Left renal cortex interstitium (tissue), 4 donors: ENCODE measurements at places on chromosomes 5 and 9. TPM values are rescaled to one million over a fixed set of nuclear protein-coding genes. Genes with fewer than 3 reads are reported as not detected.
A peak's percentile ranks its signal among the peaks of the same experiment; 100 is the strongest.

DMGDH gene
- 25.2 TPM for polyA plus RNA-seq

SSNA1 gene
- polyA plus RNA-seq: 44.5 TPM

SPOCK1 gene
- polyA plus RNA-seq: 11.5 TPM

CLINT1 gene
- 110 TPM for polyA plus RNA-seq

ROPN1L gene
- 1.2 TPM for polyA plus RNA-seq

DNA sequence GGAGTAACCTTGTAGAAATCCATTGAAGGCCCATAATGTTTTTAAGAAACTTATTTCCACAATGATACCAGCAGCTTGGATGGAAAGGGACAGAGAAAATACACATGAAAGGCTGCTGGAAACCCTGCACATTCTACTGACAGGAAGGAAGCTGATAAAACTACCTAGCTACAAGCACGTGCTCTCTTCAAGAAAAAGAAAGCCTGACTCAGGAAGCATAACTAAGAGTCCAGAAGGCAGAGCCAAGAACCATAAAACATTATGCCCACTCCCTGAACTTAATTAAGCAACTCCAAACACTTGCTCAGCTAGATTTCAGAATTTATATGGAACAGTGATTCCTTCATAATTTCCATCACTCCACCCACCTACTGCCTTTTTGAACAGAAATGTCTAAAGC is 430.8 kb downstream of the SEMA5A start:
- no peak for DNase-seq

GRCh38 chr5:150560401-150561191 is 52.7 kb downstream of the NDST1 start:
- DNase-seq: peak; percentile 63

DNA sequence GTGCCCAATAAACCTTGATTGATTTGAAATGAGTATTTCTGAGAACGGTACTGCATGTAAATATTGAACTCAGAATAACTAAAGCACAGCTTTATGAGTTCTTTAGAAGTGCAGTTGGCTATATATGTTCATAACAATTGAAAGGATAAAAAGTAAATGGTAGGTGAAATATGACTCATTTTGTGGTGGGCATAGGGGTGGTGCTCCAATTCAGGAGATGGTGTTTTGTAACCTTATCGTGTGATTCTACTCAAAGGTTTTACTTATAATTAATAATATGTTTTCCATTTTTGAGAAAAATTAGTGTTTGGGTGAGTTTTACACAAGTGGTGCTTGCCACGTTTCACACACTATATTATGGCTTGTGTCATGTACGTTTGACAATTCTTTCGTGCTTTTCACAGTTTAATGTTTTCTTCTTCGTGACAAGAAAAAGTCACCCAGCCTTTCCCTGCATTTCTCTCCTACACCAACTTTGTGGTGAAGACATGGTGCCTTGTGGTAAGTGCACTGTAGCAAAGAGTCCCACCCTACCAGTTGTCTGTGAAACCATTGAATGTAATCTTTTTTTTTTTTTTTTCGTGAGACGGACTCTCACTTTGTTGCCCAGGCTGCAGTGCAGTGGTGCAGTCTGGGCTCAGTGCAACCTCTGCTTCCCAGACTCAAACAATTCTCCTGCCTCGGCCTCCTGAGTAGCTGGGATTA is 492.5 kb upstream of the SGCD start:
- DNase-seq: no peak

GRCh38 chr5:31918739-31919138 is 255.4 kb downstream of the GOLPH3 start:
- DNase-seq: no peak

DNA sequence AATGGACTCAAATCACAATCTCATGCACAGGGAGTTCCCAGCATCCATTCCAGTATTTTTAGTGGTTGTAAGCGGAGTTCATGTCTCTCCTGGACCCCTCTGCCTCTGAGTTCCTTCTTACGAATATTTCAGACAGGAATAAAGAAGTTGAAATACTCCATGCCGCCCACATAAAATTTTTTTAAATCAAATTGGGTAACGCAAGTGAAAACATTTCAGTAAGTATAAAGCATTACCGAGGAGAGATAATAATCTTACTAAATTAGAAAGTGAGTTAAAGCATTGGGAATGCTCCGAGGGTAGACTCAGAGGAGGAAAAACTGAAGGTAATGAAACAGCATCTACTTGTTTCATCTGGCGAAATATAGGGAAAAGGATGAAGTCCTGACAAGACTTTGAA is 317.6 kb downstream of the ARRDC3 start:
- DNase-seq: no peak

DNA sequence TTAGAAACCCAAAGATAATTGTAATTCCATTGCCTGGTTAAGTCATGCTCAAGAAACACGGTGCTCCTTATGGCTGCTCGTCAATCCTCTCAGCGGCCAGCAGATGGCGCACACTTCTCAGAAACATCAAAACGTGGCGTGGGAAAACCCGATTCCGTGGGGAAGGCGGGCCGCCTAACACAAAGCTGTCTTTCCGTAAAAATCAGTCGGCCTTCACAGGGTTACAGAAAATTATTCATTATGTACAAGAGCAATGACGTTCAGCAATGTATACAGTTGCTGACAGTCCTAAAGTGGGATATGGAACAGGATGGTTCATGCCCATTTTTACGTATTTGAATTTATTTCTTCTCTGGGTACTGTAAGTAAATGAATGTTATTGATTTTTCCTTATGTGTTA is 83.5 kb downstream of the PDE4D start:
- no peak for DNase-seq

DNA sequence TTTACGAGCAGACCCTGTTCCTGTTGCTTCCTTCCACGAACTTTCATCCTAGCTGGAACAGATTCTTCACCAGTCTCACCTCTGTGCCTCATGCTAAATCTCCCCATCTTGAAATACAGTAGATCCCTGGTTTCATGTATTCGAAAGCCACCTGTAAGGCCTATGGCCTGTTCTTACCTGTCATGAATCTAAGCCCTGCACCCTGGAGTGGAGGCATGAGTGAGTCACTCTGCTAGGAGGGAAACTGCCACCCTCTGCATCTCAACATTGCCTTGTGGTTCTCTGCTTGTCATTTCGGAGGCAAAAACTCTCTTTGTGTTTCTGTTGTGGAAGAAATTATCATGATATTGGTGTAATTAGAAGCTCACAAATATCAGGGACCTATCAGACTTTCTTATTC is 320.0 kb downstream of the ENC1 start:
- DNase-seq: no peak

DNA sequence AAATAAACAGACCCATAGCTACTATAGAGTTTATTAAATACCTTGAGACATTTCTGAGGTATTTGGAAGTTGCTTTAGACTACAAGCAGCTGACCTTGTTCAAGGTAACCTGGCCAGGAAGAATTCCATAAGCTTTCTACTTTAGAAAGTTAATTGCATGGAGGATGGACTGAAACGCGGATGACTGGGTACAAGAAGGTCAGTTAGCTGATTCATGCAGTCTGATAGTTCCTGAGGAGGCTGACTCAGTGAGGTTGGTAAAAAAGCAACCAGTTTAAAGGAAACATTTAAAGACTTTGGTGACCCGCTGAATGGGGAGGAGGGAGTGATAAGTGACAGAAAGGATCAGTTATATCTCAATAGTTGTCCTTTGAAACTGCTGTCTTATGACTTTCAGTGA is 670.1 kb upstream of the CDH9 start:
- no peak for DNase-seq

DNA sequence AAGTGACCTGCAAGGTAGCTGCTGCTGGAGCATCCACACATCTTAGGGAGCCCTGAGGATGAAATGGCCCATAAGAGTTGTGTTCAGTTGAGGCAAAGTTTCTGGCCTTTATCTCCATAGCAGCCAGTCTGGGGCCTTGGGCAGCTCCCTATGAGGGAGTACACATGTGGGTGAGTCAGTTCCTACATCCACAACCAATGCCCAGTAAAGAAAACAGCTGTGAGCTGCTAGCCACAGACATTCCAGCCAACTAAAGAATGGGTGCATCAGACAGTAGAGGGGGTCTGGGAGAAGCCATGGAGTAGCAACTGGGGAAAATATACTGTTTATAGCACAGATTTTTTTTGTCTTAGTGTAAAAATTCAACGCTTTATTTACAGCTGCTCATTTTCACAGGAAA is 720.7 kb downstream of the TLE1 start:
- DNase-seq: no peak

GRCh38 chr9:91067306-91067860 is 265.8 kb downstream of the SYK start:
- DNase-seq: no peak

DNA sequence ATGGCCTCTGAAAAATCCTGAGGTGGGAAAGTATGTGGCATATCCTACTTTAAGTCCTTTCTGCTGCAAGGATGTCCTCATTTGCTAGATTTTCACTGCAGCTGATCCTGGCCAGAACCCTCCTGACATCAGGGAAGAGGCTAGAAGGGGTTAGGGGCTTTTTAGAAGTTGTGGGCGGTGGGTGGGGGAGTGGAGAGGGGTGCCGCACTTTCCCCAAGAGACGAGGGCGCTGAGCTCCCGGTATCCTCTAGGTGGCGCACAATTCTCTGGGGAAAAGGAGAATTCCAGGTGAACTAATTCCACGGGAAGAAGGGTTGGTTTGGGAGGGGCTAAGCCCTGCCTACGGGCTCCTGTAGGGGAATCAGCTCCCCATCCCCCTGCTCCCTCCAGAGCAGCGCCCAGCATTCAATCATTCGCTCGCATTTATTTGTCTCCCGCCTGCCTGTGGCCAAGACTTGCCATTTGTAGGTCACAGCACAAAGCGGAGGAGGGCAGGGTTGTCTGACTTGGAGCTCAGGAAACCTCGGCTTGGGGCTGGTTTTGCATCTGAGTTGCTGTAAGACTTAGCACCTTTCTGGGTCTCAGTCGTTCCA is 42.9 kb upstream of the HAND1 start:
- DNase-seq: peak; percentile 44

DNA sequence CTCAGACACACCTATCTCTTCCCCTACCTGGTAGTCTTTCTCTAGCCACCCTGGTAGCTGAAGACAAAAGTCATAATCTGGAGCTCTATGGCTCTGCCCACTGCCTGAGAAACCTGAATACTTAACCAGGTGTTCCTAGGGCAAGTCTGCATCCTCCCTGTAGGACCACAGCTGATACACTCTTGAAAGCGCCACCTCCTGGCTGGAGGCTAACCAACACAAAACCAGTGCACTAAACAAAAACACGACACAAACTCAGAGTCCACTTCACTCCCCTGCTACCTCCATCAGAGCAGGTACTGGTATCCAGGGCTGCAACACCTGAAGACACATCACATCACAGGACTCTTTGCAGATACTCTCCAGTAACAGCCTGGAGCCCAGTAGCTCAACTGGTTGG is 84.6 kb upstream of the ANXA1 start:
- DNase-seq: no peak

GRCh38 chr9:36306471-36307306 is 48.4 kb upstream of the GNE start:
- no peak for DNase-seq

DNA sequence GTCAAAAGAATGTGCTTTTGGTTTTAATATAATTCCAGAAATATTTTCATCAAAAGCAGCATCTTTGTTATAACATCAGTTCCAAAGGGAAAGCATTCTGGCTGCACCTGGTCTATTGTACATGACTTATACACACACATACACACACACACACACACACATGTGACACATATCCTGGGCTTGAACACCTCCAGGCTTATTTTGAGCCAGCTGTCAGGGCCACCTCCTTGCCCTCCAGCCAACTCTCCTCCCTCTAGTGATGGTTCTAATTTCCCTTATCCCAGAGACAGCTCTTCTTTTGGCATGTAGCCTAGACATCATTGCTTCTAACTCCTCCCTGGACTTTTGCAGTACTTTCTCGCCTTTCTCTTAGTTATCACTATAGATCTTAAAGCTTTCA is 115.0 kb downstream of the PIK3R1 start:
- DNase-seq: no peak

DNA sequence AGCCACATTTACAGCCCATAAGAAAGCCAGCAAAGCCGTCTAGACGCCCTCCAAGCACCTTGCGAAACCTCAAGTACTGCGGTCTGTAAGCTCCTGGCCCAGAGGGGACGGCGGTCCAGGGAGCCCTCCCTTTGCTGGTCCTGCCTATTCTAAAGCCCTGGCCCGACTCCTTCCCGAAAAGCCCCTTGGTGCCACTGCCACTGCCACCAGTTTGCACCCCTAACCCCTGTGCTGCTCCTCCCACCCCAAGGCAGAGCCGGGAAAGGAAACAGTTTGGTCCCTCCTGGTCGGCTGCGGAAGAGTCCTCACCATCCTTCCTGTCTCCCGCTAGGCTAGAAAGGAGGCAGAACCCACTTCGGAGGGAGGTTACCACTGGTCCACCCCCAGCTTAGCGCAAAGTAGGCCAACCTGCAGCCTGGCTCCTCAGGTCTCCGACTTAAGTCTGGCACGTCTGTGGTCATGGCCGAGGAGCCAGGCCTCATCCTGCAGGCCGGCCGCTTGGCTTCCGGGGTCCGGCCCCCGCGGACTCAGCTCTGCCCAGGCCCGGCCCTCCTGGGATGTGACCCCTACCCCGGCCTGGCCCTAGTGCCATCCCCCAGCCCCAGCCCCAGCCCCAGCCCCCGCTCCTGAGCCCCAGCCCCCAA is 916 bp downstream of the TOR1A start:
- no peak for DNase-seq

DNA sequence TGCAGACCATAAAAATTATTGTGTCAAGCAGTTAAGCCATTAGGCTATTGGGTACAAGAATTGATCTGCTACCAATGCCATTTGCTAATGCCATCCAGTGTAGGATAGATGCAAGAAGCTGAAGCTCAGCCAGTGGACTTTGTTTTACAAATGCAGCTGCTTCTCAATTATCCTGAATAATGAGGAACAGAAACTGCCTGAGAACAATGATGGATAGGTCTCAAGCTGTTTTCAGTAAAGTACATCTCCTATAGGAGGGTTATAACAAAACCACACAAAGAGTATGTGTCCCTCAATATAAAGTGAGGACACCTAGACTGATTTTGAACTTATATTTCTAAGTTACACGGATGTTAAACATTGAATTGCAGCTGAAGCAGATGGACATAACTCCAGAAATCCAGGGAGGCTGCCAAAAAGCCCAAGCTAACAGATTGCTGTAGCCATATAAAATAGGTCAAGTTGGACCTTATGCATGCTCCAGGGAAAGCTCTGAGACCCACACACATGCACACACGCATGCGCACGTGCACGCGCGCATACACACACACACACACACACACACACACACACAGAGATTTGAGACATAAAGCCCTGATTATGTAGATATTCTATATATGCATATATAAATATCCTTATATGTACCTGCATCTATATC is 482.7 kb upstream of the CD180 start:
- DNase-seq: no peak

DNA sequence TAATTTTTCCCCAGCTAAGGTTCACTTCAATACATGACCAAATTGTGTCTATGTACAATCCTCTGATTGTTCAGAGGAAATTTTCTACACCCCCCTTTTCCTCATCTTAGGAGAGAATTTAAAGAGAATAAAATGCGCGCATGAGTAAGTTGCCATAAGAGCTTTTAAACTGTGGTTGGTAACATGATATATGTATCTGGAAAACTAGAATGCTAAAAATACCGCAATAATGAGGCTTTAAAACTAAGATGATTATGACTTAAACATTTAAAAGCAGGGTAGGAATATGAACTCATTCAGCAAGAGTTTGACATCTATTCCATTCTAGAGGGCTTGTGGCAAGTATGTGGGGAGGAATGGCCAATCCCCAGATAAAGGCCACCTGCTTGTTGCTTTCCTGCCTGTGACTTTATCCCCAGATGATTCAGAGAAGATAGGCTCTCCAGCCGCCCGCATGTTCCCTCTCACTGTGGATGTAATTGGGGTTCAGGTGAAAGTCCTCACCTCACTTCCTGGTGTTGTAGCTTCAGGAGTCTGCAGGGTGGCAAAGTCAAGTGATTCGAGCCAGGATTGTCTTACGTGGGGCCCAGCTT is 26.5 kb upstream of the BASP1 start:
- no peak for DNase-seq
